ENCODE measurements at places on chromosomes 6 and 20. TPM values are rescaled to one million over a fixed set of nuclear protein-coding genes. Genes with fewer than 3 reads are reported as not detected.
A peak's percentile ranks its signal among the peaks of the same experiment; 100 is the strongest.

GRCh38 chr6:153083869-153084268 is 47.2 kb downstream of the RGS17 start:
- H3K27ac ChIP-seq: no peak overlapping the region
- no peak overlapping the region for H3K4me3 ChIP-seq
- no peaks in the 10 kb centered on the region for H3K27me3 ChIP-seq
- DNase-seq: no peak

GRCh38 chr6:35343092-35343834 is 905 bp downstream of the PPARD start:
- H3K4me1 ChIP-seq: peaks cover 4% of the 10 kb centered on the region
- peak overlapping the region; percentile 95 for H3K4me3 ChIP-seq
- peaks cover 6% of the 10 kb centered on the region for H3K36me3 ChIP-seq
- DNase-seq: peak; percentile 47
- H3K27ac ChIP-seq: peak overlapping the region; percentile 89

DNA sequence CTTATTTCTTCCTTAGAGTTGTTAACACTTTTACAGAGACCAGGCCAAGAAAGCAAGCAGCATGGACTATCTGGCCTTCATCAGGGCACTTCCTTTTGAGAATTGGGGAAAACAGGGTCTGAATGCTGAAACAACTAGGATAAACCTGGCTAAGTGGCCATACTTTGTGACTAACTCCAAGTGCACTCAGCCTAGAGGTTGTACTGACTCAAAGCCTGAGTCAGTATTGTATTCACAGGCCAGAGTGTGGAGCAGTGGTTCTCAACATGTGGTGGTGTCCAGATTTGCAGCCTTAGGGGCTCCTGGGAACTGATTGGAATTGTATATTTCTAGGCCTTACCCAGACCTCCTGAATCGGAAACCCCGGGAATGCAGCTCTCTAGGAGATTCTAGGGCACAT is 20.1 kb downstream of the SEC23B start:
- peaks cover 8% of the 10 kb centered on the region for H3K36me3 ChIP-seq
- H3K4me3 ChIP-seq: no peak overlapping the region
- no peak for DNase-seq
- no peaks in the 10 kb centered on the region for H3K27me3 ChIP-seq
- peak overlapping the region; percentile 34 for H3K27ac ChIP-seq

- no peak overlapping the region for H3K4me3 ChIP-seq
- H3K36me3 ChIP-seq: peaks cover 5% of the 10 kb centered on the region
- no peak overlapping the region for H3K27ac ChIP-seq
- peak; percentile 26 for DNase-seq
Observed at GRCh38 chr6:154824076-154824475, 90.9 kb downstream of the SCAF8 start.

ZBP1 gene
- not detected for total RNA-seq

Measured in fibroblast of lung (primary cell).